Cortex of kidney (tissue), 1 donor: ENCODE measurements at places on chromosomes 4 and X.

DNA sequence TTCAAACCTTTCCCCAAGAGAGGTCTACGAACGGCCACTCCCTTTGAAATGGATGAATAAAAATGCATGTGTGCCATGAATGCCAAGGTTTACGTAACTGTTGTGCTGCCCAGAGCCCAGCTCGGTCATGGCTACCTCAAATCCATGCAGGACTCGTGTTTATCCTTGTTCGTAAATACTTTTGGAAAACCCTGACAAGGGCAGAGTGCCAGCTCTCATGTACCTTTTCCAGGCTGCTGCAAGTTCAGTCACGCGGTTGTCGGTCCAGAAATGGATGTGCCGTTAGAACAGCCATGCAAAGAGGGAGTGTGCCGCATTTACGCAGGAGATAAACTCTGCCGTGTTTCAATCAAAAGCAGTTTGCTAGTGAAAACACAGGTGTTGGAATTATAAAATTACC is 123.4 kb downstream of the AMELX start:
- no peak for DNase-seq

DNA sequence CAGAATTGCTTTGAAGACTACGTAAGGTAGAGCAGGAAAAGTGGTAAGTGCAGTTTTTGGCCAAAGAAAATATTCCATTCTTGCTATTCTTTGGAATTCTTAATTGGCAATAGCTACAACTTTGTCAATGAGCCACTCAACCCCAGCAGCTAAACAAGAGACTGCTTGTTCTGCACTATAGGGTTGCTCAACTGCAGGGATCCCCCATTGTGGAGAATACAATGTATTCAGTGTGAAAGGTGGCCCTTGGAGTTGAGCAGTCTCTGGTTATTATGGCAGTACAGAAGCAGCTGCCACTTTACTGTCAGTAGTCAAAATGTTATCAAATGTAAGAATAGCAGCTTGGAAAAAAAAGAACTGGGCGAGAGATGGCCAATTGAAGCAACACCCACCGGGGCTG is 808.7 kb downstream of the CENPC start:
- no peak for DNase-seq

GRCh38 chr4:100539706-100540105 is 21.9 kb upstream of the EMCN start:
- DNase-seq, result no peak

- no peak for DNase-seq
Observed at GRCh38 chrX:11566173-11566572, 99.5 kb downstream of the ARHGAP6 start.

- DNase-seq, result no peak
Observed at GRCh38 chr4:111961809-111962208, 183.4 kb upstream of the FAM241A start.

DNA sequence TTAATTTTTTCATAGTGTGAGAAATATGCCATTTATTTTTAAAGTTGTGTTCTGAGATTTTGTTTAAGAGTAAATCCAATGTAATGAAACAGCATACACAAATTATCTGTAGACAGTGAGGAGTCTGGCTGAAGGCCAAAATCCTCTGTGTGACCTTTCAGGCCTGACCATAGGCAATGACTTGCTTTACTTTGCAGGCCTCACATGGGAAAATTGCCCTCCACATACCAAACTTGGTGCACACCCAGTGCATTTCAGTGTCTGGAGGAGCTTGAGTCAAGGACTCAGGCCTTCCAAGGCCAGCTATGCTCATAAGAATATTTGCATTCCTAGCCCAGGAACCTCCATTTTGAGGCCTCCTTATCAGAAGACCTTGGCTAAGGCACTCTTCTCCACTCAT is 430.1 kb downstream of the GABRG1 start:
- no peak for DNase-seq

- DNase-seq, result no peak
Observed at GRCh38 chr4:184292877-184293276, 75.2 kb upstream of the ENPP6 start.

- no peak for DNase-seq
Observed at GRCh38 chrX:6748595-6748994, 213.7 kb upstream of the VCX3A start.

DNA sequence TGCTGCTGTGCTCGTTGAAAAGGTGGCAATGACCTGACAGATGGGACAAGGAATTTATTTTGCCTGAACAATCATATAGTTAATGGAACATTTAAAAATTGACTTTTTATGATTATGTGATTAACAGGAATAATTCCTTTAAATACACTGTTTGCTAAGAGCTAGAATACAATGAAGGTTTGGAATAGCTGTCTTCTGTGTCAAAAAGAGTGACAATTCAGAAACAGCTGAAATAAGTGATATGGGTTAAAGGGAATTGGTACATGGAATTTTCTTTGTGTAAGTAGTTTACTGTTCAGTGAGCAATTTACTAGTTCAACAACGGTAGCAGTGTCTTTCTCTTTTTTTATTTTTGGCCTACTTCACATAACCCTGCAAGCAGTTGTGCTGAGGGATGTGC is 1083.5 kb upstream of the GRID2 start:
- no peak for DNase-seq

DNA sequence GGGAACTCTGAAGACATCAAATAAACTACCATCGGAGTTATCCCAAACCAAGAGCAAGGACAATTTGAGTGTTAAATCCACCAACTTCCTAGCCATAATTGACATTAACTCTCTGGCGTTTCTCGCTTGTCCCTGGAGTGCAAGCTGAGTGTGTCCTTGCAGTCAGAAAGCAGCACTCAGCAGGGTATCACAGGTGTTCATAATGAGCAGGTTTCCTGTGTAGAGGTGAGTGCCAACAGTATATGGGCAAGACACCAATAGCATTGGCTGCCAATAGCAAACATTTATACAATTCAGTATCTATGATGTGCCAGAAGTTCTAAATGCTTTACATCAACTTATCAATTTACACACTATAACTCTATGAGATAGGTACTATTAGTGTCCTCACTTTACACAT is 11.2 kb downstream of the BLTP1 start:
- no peak for DNase-seq

DNA sequence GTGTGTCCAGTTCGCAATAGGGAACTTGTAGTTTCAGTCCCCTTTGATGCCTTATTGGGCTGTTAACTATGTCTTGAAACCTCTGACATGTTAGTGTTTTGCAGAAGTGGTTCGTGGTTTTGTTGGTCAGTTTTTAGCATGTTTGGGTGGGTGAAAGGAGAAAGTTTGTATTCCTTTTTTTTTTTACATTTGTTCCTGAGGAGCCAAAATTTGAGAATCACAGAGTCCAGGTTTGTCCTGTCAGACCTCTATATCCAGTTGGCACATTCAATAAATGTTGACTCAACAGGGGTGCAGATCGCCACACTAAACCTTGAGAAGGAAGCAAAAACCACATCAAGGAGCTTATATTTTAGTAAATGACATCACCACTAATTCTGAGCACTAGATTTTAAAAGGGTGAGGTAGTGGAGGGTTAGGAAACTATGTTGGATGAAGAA is 26.2 kb downstream of the DLG3 start:
- DNase-seq, result no peak

DNA sequence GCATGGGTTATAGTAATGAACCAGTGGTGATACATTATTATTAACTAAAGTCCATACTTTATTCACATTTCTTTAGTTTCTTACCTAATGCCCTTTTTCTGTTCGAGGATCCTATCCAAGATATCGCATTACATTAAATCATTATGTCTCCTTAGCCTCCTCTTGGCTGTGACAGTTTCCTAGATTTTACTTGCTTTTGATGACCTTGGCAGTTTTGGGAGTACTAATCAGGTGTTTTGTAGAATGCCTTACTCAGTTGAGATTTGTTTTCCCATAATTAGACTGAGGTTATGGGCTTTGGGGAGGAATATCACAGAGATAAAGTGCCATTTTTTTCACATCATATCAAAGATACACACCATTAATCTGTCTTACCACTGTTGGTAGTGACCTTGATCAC is 5.0 kb downstream of the KLHL5 start:
- no peak for DNase-seq

DNA sequence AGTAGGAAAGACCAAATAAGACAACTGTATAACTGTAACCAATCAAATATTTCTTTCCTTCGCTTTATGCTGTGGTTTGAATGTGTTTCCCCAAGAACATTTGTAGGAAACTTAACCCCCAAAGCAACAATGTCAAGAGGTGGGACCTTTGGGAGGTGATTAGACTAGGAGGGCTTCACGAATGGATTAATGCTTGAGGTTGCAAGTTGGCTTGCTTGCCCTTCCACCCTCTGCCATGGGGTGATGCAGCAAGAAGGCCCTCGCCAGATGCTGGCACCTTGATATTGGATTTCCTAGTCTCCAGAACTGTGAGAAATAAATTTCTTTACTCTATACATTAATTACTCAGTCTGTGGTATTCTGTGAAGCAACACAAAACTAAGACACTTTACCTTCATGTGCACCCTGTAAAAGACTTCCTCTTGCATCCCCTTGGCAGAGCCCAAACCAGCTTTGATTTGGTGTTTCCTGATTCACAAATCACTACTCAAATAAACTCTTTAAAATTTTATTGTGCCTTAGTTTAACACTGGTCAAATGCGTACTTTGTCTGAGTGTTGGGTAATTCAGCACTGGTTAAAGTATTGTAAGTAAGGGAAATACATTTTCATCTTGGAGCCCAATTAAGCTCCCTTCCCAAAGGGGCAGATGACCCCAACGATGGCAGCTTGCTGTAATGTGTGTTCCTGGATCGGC is 59.9 kb downstream of the COQ2 start:
- no peak for DNase-seq

- DNase-seq, result no peak
Observed at GRCh38 chr4:185143601-185143969, 519 bp downstream of the SLC25A4 start.

DNA sequence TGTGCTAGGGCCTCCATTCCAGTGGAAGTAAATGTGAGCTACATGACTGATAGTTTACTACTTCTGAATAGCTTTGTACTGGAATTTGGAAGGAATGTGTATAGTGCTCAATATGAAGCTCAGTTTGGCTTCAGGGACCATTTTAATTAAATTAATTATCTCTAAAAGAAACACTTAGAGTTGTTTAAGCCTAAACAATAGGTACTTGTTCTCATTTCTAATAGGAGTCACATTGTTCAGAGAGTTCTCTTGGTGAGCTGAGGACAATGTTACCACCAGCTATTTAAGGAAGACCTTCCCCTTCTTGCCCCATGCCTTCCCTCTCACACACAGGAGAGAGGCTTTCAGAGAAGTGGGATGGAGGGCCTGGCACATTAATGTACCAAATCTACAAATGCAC is 78.3 kb downstream of the CHIC2 start:
- no peak for DNase-seq

- no peak for DNase-seq
Observed at GRCh38 chr4:66212489-66212888, 542.2 kb upstream of the EPHA5 start.

- DNase-seq, result no peak
Observed at GRCh38 chr4:79650794-79651431, 242.9 kb upstream of the GK2 start.

DNA sequence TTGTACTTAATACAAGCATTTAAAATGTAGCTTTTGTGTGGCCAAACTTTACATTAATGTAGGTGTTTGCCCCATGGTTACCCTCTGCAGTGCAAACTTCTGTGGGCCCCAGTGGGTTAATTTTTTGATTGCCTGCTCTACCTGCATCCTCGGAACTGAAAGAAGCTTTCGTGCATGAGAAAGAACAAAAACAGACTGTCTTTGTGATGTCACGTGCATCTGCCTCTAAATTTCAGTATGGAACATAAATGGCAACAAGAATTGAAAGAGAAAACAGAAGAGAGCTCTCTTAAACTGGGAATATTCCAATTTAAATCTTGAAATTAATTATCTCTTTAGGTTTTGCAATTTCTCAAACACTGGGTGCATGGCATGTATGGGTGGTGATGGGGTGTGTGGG is 182.4 kb upstream of the LCORL start:
- DNase-seq, result no peak

DNA sequence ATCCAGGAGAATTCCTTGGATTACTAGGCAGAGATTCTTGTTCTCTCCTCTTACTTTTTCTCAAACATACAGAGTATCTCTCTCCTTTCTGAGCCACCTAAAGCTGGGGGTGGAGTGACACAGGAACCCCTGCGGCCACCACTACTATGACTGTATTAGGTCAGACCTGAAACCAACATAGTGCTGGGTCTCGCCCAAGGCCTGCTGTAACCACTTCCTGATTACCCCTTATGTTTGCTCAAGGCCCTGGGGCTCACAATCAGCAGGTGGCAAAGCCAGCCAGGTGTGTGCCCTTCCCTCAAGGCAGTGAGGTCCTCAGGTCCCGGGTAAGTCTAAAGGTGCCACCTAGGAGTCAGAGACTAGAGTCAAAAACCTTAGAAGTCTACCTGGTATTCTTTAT is 166.4 kb downstream of the PARM1 start:
- DNase-seq, result no peak

GRCh38 chr4:25085671-25086070 is 54.9 kb upstream of the LGI2 start:
- no peak for DNase-seq

GRCh38 chr4:85831647-85832046 is 356.7 kb downstream of the ARHGAP24 start:
- no peak for DNase-seq

DNA sequence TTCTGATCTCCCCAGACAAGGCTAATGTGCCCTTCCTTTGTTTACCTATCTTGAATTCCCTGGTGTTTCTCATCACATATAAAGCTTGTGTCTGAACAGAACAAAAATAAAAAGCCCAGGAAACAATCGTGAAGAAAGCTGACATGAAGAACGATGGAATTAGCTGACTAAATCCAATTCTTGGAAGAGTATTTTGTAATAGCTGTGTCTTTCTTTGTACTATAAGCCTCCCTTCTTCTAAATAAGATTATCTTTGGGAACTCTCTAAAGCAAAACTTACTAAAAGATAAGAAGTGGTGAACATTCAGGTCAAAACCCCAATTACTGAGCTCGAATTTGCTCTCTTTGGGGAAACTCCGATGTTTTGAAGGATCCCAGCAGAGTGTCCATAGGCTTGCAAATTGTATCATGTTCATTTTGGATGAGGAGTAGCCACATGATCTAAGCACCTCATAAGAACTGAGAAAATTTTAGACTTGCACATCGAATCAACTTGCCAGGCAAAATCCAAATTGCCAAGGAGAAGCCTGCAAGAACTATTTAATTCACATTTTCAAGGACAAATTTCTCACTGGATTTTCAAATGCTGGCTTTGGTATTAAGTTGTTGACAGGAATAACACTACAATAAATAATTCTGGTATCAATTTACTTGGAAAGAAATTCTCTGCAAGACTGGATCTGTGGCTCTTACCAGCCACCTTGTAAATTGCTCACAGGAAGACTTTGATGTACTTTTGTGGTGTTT is 106.2 kb downstream of the LNX1 start:
- DNase-seq, result no peak

DNA sequence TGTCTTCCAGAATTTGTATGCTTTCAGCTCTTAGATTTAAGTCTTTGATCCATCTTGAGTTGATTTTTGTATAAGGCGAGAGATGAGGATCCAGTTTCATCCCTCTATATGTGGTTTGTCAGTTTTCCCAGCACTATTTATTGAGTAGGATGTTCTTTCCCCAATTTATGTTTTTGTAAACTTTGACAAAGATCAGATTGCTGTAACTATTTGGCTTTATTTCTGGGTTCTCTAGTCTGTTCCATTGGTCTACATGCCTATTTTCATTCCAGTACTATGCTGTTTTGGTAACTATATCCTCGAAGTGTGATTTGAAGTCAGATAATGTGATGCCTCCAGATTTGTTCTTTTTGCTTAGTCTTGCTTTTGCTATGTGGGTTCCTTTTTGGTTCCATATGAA is 60.7 kb downstream of the IL15 start:
- DNase-seq, result no peak

GRCh38 chrX:106168107-106168506 is at the start of gene PWWP3B:
Gene PWWP3B (plus strand): TSS chrX:106168305. CDS start chrX:106205433, 37,128 bp downstream.
- DNase-seq, result no peak

GRCh38 chr4:55610381-55610780 is 18.3 kb upstream of the PDCL2 start:
- no peak for DNase-seq
